ENCODE measurements at places on chromosomes 11 and 22. TPM values are rescaled to one million over a fixed set of nuclear protein-coding genes. Genes with fewer than 3 reads are reported as not detected.

DNA sequence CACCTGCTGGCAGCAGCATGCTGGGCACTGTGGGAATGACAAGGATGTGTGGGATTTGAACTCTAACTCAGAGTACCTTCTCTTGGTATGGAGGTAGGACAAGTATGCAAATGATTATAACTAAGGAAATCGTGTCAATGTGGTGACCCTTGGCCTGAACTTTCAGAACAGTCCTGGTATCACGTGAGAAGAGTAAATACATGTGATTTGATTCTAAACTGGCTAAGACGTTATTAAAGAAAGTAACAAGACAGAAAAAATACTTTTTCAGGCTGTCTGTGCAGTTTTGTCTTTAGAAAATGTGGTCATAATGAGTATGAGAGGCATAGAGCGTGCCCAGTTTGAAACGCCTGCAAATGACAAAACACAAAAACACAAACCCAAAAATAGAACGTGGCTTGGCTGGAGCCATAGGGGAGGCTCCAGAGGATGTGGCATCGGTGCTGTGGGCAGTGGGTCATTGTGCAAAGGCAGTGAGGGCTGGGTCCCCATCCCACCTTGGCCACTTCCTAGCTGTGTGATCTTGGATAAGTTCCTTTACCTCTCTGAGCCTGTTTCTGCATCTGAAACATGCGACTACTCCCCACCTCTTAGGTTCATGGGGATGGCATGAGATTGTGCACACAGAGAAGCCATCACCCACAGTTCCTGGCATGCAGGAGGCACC is 18.4 kb upstream of the IL2RB start:
- no peak overlapping the region for H3K4me3 ChIP-seq
- no peaks in the 10 kb centered on the region for H3K36me3 ChIP-seq
- DNase-seq, result no peak
- peaks cover 16% of the 10 kb centered on the region for H3K27me3 ChIP-seq

GRCh38 chr11:80698637-80699036 is 1257.8 kb upstream of the TENM4 start:
- H3K27me3 ChIP-seq, result no peaks in the 10 kb centered on the region
- no peak overlapping the region for H3K27ac ChIP-seq
- DNase-seq, result no peak

DNA sequence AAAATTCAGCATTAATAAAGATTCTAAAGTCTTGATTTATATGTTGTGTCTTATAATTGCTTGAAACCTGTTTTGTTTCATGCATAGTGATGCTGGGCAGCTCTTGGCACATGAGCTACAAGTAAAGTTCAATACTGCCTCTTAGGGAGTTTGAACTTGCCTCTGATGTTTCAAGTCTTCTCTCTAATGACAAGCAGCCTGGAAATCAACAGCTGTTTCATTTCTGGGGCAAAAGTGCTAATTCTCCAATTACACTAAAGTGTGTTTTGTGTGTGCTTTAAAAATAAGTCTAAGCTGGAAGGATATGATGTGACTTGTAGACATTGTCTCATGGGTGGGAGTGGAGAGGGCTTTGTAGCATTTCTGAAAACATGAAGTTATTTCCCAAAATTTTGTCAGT is 23.7 kb upstream of the SESN3 start:
- no peaks in the 10 kb centered on the region for H3K36me3 ChIP-seq
- peaks cover 2% of the 10 kb centered on the region for H3K27me3 ChIP-seq
- DNase-seq, result no peak
- no peak overlapping the region for H3K27ac ChIP-seq
- peaks cover 27% of the 10 kb centered on the region for H3K4me1 ChIP-seq

GRCh38 chr11:79201677-79202347 is 239.0 kb downstream of the TENM4 start:
- H3K27me3 ChIP-seq, result no peaks in the 10 kb centered on the region
- no peak for DNase-seq
- no peak overlapping the region for H3K27ac ChIP-seq

DNA sequence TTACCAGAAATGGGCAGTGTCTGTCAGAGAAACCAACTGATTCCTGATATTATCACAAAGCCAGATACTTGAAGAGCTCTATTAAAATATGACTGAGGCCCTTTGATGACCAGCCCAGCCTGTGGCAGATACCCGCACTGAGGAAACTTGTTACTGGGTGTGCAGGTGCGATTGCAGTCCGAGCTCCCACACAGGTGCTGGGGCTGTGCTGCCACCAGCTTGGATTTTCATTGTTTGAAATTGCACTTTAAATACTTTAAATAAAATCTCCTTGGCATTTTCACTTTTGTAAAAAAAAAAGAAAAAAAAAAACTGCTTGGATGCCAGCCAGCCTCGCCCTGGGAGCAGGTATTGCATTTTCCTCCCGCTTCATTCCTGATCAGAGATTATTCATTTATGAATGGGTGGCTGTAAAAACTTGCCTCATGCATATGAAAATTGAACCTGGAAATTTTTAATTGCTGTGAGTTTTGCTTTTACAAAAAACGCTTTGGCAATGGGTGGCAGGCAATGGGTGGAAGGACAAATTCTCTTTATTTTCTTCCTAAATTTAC is 21.2 kb downstream of the EHF start:
- no peak overlapping the region for H3K27ac ChIP-seq
- H3K4me1 ChIP-seq, result peaks cover 38% of the 10 kb centered on the region
- H3K4me3 ChIP-seq, result no peak overlapping the region
- no peaks in the 10 kb centered on the region for H3K27me3 ChIP-seq
- H3K36me3 ChIP-seq, result no peaks in the 10 kb centered on the region

- peaks cover 11% of the 10 kb centered on the region for H3K4me1 ChIP-seq
- peak overlapping the region; percentile 70 for H3K27ac ChIP-seq
- no peaks in the 10 kb centered on the region for H3K27me3 ChIP-seq
- H3K4me3 ChIP-seq, result no peak overlapping the region
- peaks cover 1% of the 10 kb centered on the region for H3K36me3 ChIP-seq
These were observed 8.9 kb downstream of the TTC17 start for GRCh38 chr11:43367382-43368178.

- no peak overlapping the region for H3K4me3 ChIP-seq
- H3K27me3 ChIP-seq, result no peaks in the 10 kb centered on the region
- H3K4me1 ChIP-seq, result peaks cover 20% of the 10 kb centered on the region
- no peak overlapping the region for H3K27ac ChIP-seq
- no peak for DNase-seq
- no peaks in the 10 kb centered on the region for H3K36me3 ChIP-seq
These were observed 17.8 kb downstream of the AP1B1 start for GRCh38 chr22:29370537-29370936.

- H3K4me3 ChIP-seq, result no peak overlapping the region
- H3K36me3 ChIP-seq, result no peaks in the 10 kb centered on the region
- peaks cover 16% of the 10 kb centered on the region for H3K4me1 ChIP-seq
- H3K27ac ChIP-seq, result peak overlapping the region; percentile 56
- no peaks in the 10 kb centered on the region for H3K27me3 ChIP-seq
These were observed 32.2 kb upstream of the TEAD1 start for GRCh38 chr11:12642040-12642439.

GRCh38 chr11:115456019-115456418 is 48.2 kb downstream of the CADM1 start:
- no peak overlapping the region for H3K4me3 ChIP-seq
- H3K4me1 ChIP-seq, result peaks cover 13% of the 10 kb centered on the region
- DNase-seq, result no peak
- no peak overlapping the region for H3K27ac ChIP-seq

GRCh38 chr11:46353698-46354097 is 6.4 kb downstream of the DGKZ start:
- H3K4me1 ChIP-seq, result peaks cover 21% of the 10 kb centered on the region
- H3K4me3 ChIP-seq, result no peak overlapping the region
- DNase-seq, result no peak
- no peaks in the 10 kb centered on the region for H3K27me3 ChIP-seq
- no peak overlapping the region for H3K27ac ChIP-seq
- no peaks in the 10 kb centered on the region for H3K36me3 ChIP-seq

DNA sequence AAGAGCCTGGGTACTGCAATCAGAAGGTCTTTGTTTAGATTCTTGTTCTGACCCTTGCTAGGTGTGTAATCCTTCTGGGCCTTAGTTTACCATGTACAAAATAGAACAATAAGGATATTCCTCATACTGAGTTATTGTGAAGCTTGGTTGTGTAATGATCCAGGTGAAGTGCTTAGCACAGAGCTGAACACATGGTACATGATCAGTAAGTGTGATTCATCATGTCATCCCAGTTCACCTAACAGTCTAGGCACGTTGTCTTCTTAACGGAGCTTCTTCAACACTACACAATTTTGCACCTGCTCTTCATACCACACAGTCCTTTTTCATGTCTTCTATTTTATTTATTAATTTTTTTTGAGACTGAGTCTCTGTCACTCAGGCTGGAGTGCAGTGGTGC is 234.3 kb upstream of the TENM4 start:
- H3K36me3 ChIP-seq, result no peaks in the 10 kb centered on the region
- H3K4me1 ChIP-seq, result no peaks in the 10 kb centered on the region
- H3K27me3 ChIP-seq, result peaks cover 19% of the 10 kb centered on the region
- no peak overlapping the region for H3K27ac ChIP-seq
- DNase-seq, result no peak
- H3K4me3 ChIP-seq, result no peak overlapping the region

GRCh38 chr11:128157423-128158298 is 429.7 kb downstream of the ETS1 start:
- DNase-seq, result no peak
- H3K4me1 ChIP-seq, result peaks cover 4% of the 10 kb centered on the region
- H3K27ac ChIP-seq, result no peak overlapping the region

- peak overlapping the region; percentile 76 for H3K27ac ChIP-seq
- peaks cover 64% of the 10 kb centered on the region for H3K4me1 ChIP-seq
- no peaks in the 10 kb centered on the region for H3K27me3 ChIP-seq
- H3K4me3 ChIP-seq, result peak overlapping the region; percentile 6
- no peak for DNase-seq
These were observed 303.0 kb downstream of the CADM1 start for GRCh38 chr11:115201111-115201792.

DNA sequence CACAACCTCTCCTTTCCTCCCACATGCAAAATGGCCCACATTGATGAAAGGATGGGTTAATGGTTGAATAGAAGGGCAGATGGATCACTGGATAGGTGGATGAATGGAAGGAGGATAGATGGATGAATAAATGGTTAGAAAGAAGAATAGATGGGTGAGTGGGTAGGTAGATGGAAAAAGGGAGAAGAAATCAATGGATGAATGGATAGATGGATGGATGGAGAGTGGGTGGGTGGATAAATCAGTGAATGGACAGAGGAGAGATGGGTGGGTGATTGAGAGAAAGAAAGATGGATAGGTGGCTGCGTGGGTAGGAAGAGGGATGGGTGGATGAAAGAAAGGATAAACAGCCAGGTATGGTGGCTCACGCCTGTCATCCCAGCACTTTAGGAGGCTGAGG is 1.2 kb downstream of the SEC14L3 start:
- H3K4me1 ChIP-seq, result no peaks in the 10 kb centered on the region
- peaks cover 39% of the 10 kb centered on the region for H3K27me3 ChIP-seq
- no peak overlapping the region for H3K4me3 ChIP-seq
- H3K27ac ChIP-seq, result no peak overlapping the region

- no peaks in the 10 kb centered on the region for H3K27me3 ChIP-seq
- DNase-seq, result no peak
- no peak overlapping the region for H3K27ac ChIP-seq
- H3K4me1 ChIP-seq, result peaks cover 16% of the 10 kb centered on the region
- H3K4me3 ChIP-seq, result no peak overlapping the region
These were observed 20.8 kb upstream of the LINC01488 start for GRCh38 chr11:69460540-69461257.

DNA sequence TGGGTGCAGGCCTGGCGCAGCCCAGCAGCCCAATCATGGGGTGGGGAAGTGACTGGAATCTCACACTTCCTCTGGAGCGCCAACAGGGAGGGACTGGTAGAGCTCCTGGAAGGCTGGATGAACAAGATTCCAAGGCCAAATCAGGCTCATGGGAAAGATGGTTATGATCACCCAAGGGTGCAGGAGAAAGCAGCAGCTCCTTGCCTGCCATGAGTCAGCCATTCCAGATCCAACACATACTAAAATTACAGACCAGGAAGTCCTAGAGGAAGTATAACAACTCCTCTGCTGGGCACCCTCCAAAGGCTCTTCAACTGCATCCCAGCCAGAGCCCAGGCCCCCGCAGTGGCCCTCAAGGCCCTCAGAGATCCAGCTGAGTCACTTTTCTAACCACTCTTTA is 427.3 kb downstream of the TENM4 start:
- no peak overlapping the region for H3K27ac ChIP-seq
- no peak overlapping the region for H3K4me3 ChIP-seq
- no peaks in the 10 kb centered on the region for H3K36me3 ChIP-seq
- no peaks in the 10 kb centered on the region for H3K27me3 ChIP-seq
- no peak for DNase-seq
- H3K4me1 ChIP-seq, result peaks cover 3% of the 10 kb centered on the region

GRCh38 chr11:41134971-41135370 is 324.5 kb downstream of the LRRC4C start:
- H3K27me3 ChIP-seq, result no peaks in the 10 kb centered on the region
- no peak for DNase-seq
- no peak overlapping the region for H3K4me3 ChIP-seq

DNA sequence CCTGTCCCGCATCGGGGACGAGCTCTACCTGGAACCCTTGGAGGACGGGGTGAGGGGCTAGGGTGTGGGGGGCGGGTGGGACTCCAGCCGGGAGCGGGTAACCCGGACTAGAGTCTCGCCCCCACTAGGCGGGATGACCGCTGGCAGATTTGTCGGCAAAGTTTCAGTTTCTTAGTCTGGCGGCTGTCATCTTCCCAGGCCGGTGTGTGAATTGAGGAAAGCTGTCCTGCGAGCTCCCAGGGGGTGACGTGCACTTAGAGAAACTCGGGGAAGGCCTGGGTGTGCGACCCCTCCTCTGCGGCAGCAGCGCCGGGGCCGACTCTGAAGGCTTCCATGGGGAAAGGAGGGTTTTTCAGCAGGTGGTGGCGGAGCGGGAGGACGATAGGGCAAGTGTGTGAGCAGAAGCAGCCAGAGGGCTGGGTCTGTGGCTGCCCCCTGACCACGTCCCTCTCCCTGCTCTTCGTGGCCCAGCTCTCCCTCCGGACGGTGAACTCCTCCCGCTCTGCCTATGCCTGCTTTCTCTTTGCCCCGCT is 463 bp downstream of the RAD9A start:
- peaks cover 21% of the 10 kb centered on the region for H3K4me1 ChIP-seq
- no peak for DNase-seq
- no peaks in the 10 kb centered on the region for H3K27me3 ChIP-seq
- peak overlapping the region; percentile 92 for H3K27ac ChIP-seq

DNA sequence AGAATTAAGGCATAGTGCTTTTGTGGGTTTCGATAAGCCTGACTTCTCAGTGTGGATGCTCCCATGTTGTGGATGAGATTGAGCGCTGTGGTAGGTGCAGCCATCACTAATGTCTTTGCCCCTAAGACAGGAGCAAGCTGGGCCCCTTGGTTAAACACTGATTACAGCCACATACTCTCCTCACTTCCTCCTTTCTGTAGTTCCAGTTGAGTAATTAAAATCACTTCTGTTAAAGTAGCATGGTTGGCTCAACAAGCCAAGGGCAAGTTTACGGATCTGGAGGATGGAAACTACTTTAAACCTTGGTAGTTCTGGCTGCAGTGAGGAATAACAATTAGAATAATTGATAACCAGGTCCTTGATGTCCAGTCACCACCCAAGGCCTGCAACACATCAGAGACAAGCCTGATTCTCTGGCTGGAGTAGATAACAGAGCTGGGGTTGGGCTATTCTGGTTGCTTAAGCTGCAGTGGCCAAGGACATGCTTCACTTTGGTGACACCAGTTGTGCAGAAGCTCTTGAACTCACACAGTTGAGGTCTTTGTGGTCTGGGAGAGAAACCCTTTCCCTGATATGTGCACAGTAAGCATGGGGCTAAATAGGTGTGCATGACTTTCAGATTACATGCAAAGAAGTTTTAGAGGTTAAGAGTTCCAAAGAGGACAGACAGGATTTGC is 81.3 kb downstream of the KIRREL3 start:
- H3K4me1 ChIP-seq, result peaks cover 11% of the 10 kb centered on the region
- H3K4me3 ChIP-seq, result no peak overlapping the region
- H3K36me3 ChIP-seq, result no peaks in the 10 kb centered on the region
- no peak overlapping the region for H3K27ac ChIP-seq

POU2AF3 gene
- not detected for total RNA-seq

IL18 gene
- 0.85 TPM for total RNA-seq

XKR3 gene
- not detected for total RNA-seq

PLA2G3 gene
- 0.07 TPM for total RNA-seq

Data from chondrocyte (in vitro differentiated cells).